ENCODE measurements at places on chromosomes 12 and 14.

- no peaks in the 10 kb centered on the region for H3K27me3 ChIP-seq
- H3K27ac ChIP-seq, result no peak overlapping the region
- no peaks in the 10 kb centered on the region for H3K4me1 ChIP-seq
- H3K36me3 ChIP-seq, result no peaks in the 10 kb centered on the region
- no peak overlapping the region for H3K4me3 ChIP-seq
- no peak for DNase-seq
Observed at GRCh38 chr12:122651520-122652224, 51.5 kb downstream of the HCAR2 start.

GRCh38 chr12:32377344-32378055, 21.9 kb upstream of the FGD4 start:
- no peaks in the 10 kb centered on the region for H3K36me3 ChIP-seq
- DNase-seq, result no peak
- no peaks in the 10 kb centered on the region for H3K4me1 ChIP-seq

DNA sequence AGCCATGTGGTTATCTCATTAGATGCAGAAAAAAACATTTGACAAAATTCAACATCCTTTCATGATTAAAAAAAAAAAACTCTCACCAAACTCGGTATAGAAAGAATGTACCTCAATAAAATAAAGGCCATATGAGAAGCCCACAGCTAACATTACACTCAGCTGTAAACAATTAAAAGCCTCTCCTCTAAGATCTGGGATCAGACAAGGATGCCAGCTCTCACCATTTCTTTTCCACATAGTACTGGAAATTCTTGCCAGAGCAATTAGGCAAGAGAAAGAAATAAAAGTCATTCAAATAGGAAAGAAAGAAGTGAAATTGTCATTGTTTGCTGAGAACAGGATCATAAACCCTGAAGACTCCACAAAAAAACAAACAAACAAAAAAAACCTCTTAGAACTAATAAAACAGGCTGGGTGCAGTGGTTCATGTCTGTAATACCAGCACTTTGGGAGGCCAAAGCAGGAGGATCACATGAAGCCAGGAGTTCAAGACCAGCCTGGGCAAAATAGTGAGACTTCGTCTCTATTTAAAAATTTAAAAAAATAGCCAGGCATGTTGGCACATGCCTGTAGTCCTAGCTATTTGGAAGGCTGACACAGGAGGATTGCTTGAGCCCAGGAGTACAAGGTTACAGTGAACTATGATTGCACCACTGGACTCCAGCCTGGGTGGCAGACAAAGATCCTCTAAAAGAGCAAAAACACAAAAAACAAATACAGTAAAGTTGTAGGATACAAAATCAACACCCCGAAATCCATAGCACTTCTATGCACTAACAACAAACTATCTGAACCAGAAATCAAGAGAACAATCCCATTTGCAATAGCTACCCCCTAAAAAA, 114.4 kb downstream of the FOXA1 start:
- H3K27me3 ChIP-seq, result no peaks in the 10 kb centered on the region
- DNase-seq, result no peak
- no peaks in the 10 kb centered on the region for H3K36me3 ChIP-seq
- H3K4me3 ChIP-seq, result no peak overlapping the region

GRCh38 chr14:21211509-21211908, 55.6 kb upstream of the OR5AU1 start:
- H3K4me3 ChIP-seq, result no peak overlapping the region
- peaks cover 74% of the 10 kb centered on the region for H3K36me3 ChIP-seq
- H3K4me1 ChIP-seq, result peaks cover 23% of the 10 kb centered on the region
- no peak for DNase-seq
- no peaks in the 10 kb centered on the region for H3K27me3 ChIP-seq

DNA sequence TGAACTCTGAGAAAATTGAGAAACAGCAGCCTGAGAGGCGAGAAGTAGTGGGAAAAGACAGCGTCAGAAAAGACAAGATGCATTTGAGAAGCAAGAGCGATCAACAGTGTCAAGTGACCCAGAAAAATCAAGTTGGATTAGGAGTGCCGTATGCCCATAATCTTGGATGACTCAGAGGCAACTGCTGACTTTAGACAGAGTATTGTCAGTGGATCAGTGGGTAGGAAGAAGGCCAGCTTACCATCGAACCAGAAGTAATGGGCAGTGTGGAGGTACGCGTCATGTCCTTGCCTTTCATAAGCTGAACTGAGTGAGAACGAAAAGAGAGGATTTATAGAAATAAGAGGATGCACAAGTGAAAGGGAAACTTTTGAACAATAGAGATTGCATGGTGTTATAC, 151.0 kb upstream of the NAV3 start:
- DNase-seq, result no peak
- no peaks in the 10 kb centered on the region for H3K4me1 ChIP-seq
- H3K27ac ChIP-seq, result no peak overlapping the region

DNA sequence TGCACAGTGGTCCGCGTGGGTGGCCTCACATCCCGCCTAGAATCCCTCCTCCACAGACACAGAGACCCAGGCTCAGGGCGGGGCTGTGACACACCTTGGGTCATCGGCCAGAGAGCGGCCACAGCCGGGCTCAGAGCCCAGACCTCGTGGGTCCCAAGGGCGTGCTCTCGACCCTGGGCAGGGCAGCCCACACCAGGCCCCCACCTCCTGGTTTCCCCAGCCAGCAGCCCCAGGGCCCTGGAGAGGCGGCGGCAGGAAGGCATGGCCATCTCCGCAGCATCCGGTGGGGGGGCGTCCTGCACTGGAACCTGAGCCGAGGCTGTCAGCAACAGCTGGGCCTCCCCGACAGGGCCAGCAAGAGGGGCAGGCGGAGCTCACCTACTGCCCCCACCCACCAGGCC, 15.2 kb downstream of the JAG2 start:
- no peaks in the 10 kb centered on the region for H3K36me3 ChIP-seq
- DNase-seq, result no peak
- no peaks in the 10 kb centered on the region for H3K4me1 ChIP-seq

DNA sequence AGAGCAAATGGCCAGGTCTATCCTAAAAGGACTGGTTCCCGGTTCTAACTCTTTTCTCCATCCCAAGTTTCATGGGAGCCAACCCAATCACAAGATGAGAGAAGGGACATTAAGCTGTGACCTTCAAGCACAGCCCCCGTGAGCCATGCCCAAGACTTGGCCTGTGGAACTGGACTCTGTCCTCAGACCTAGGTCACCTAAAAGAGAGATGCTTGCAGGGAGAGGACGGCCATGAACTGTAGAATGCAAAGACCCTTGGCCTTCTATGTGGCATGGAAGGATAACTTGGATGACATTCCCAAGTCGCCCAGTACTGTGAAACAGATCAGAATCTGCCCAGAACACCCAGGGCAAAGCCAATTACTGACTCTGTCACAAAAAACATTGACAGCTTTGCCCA, 263.5 kb downstream of the DPF3 start:
- no peak for DNase-seq
- no peak overlapping the region for H3K27ac ChIP-seq
- no peaks in the 10 kb centered on the region for H3K36me3 ChIP-seq
- H3K27me3 ChIP-seq, result no peaks in the 10 kb centered on the region

Measured in naive thymus-derived CD4-positive, alpha-beta T cell (primary cell).